ENCODE measurements at places on chromosomes 5 and 9. TPM values are rescaled to one million over a fixed set of nuclear protein-coding genes. Genes with fewer than 3 reads are reported as not detected.
A peak's percentile ranks its signal among the peaks of the same experiment; 100 is the strongest.

DNA sequence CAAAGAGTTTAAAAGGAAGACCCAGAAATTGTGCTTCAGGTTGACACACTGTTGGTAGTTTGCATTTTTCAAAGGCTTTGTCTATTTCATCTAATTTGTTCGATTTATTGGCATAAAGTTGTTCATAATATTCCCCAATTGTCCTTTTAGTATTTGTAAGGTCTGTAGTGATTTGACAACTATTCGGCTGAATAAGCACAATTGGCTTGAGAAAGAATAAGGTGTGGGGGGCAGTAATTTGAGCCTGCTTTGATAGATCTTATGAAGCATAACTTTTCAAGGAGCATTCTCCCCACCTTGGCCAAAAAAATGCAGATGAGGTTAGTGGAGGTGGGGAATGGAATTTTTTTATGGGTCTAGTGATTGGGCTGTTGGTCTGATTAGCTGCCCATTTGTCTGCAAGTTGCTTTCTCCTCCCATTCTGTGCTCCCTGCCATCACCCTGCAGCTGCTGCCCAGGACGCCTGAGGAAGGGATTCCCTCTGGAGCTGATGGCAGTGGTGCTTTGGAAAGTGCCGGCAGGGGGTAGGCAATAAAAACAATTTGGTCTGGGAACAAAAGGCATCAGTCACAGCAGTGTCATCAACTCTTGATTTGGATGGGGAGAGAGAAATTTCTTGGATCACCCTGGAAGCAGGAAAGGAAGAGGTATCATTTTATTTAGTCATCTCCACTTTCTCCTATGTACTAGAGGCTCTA, 26.6 kb downstream of the WNT8A start:
- no peak for DNase-seq
- H3K27me3 ChIP-seq = no peaks in the 10 kb centered on the region
- no peaks in the 10 kb centered on the region for H3K36me3 ChIP-seq
- H3K4me1 ChIP-seq = 0 out of 2 replicates have a peak, but pooled peaks cover 3% of the 10 kb centered on the region
- no peak overlapping the region for H3K4me3 ChIP-seq
- no peak overlapping the region for H3K27ac ChIP-seq

Gene SHC3
- 1.3 TPM for total RNA-seq

GRCh38 chr9:97853056-97853843, at the start of gene FOXE1:
FOXE1 (plus strand) TSS chr9:97853226; CDS start chr9:97853915, 689 bp downstream.
- H3K36me3 ChIP-seq = no peaks in the 10 kb centered on the region
- peak within 1 kb of the TSS; percentile 84 for H3K4me3 ChIP-seq
- DNase-seq = peak; percentile 57
- peaks cover 94% of the 10 kb centered on the region for H3K27me3 ChIP-seq
- H3K27ac ChIP-seq = no peak within 1 kb of the TSS
- H3K4me1 ChIP-seq = no peaks in the 10 kb centered on the region

- H3K27me3 ChIP-seq = no peaks in the 10 kb centered on the region
- no peak for DNase-seq
- no peak overlapping the region for H3K4me3 ChIP-seq
Observed at GRCh38 chr5:135713161-135713915, 121.1 kb upstream of the SLC25A48 start.

DNA sequence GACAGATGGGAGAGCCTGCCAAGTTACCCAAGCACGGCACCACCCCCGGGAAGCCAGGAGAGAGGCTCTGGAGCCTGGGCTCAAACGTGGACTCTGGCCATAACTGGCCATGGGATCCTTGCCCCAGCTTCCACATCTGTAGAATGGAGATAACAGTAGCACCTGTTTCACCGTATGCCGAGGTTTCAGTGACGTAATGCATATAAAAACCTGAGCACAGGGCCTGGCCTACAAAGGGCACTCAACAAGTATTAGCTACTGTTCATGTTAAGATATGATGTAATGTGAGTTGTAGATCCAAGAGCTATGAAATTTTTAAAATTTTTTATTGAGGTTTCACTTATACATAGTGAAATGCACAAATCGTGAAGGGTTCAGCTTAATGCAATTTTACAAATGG, 82.2 kb upstream of the BARHL1 start:
- no peaks in the 10 kb centered on the region for H3K4me1 ChIP-seq
- no peaks in the 10 kb centered on the region for H3K27me3 ChIP-seq
- no peaks in the 10 kb centered on the region for H3K36me3 ChIP-seq
- no peak overlapping the region for H3K27ac ChIP-seq

GRCh38 chr5:998246-999031, 10.2 kb upstream of the NKD2 start:
- no peak overlapping the region for H3K27ac ChIP-seq
- no peak for DNase-seq
- H3K4me1 ChIP-seq = no peaks in the 10 kb centered on the region
- no peaks in the 10 kb centered on the region for H3K36me3 ChIP-seq
- no peaks in the 10 kb centered on the region for H3K27me3 ChIP-seq
- no peak overlapping the region for H3K4me3 ChIP-seq

All from H9 (cell line).